ENCODE measurements at places on chromosomes 1 and 21. TPM values are rescaled to one million over a fixed set of nuclear protein-coding genes. Genes with fewer than 3 reads are reported as not detected.

GRCh38 chr1:195475568-195475967 is 1132.7 kb downstream of the KCNT2 start:
- no peak for DNase-seq

GRCh38 chr1:236078993-236079392 is 14.1 kb upstream of the NID1 start:
- DNase-seq: no peak

Gene ZNF436
- polyA plus RNA-seq: 32.3 TPM

Gene CFHR4
- not detected for polyA plus RNA-seq

DNA sequence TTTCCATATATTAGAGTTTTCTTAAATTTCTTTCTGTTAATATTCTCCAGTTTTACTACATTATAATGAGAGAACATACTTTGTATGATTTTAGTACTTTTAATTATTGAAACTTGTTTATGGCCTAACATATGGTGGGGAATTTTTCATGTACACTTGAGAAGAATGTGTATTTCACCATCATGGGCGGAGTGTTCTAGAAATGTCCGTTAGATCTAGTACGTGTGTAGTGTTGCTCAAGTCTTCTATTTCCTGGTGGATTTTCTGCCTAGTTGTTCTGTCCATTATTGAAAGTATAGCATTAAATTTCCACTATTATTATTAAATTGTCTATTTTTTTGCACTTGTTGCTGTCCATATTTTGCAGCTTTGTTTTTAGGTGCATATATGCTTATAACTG is 64.0 kb upstream of the RGS21 start:
- DNase-seq: no peak

Gene ATP6V1G3
- 3.2 TPM for polyA plus RNA-seq

Gene PGBD5
- polyA plus RNA-seq: 5.8 TPM

DNA sequence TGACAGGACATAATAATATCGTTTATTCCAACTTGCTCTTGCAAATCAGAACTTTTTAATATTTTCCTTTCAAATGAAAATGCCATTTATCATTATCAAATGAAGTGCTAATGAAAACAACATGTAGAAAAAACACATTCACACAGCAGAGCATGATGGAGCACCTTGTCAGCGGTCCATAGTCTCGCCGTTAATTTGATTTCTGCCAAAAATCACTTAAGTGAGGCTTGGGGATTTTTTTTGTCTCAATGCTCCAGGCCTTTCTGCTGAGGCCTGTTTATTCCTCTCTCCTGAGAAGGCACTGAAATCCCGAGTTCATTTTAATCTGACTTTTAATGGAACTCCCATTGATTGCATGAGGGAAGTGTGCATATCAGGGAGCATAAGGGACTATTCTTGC is 122.5 kb downstream of the ELAVL4 start:
- no peak for DNase-seq

DNA sequence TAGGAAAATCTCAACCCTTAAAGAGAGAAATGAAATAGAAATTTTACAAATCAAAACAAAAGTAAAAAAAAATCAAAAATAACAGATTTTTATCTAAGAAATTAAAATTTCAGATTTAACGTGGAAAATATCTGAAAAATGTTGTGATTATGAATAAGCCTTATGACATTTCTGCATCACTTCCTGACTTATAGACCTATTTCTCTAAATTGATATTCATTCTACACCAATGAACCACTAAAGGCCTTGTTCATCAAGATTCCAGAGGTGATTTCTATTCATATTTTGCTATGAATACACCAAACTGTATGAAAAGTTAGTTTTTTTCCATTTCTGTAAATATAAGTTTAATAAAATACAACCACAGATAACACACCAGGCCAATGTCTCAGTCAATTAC is 261.5 kb downstream of the SMYD3 start:
- DNase-seq: no peak

Measured in left kidney (tissue), 8 donors.